GM12892 (cell line): ENCODE measurements at places on chromosomes 2 and 18.

DNA sequence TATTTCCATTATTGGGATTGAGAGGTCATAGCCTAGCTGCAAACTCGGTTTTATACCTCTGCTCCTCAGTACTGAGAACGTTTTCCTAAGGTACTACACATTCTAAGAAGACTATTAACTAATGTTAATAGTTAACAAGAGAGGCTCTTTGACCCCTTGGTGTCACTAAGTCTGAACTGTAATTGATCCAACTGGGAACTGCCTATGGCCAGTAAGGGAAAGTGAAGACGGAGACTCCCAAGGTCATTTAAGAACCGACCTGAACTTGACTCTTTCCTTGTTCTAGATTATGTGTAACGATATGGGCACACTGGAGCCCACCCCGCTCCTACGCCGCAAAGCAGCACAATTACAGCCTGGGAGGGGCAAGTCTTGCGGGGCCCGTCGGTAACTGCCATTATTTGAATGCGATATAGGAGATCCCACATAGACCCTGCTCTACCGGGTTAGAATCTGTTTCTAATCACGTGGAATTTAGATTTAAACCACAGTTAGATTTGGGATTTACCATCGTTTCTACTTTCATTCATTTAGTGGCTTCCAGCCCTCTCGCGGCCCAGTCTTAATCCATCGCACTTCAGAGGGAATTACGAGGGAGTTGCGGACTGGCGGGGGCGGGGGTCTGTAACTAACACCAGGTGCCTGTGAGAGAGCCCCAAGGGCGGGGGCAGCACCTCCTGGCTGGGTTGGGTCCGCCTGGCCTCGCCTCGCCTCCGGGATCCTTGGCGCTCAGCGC lies 84.1 kb upstream of the EPB41L3 start:
- DNase-seq = no peak

- no peak for DNase-seq
These were observed 91.0 kb upstream of the RPE start for GRCh38 chr2:209911486-209911885.

- DNase-seq = no peak
These were observed 131.8 kb downstream of the DTNA start for GRCh38 chr18:34841891-34842290.

GRCh38 chr18:6376433-6377229 lies 38.1 kb downstream of the L3MBTL4 start:
- no peak for DNase-seq
